Stimulated activated CD4-positive, alpha-beta T cell treated with anti-CD3 and anti-CD28 coated beads, Interleukin-2, amount 100 ng/mL, for 4 hours (primary cell): ENCODE measurements at places on chromosomes 7 and 10.
A peak's percentile ranks its signal among the peaks of the same experiment; 100 is the strongest.

- DNase-seq = no peak
These were observed 83.4 kb upstream of the ODAD2 start for GRCh38 chr10:28082316-28082715.

DNA sequence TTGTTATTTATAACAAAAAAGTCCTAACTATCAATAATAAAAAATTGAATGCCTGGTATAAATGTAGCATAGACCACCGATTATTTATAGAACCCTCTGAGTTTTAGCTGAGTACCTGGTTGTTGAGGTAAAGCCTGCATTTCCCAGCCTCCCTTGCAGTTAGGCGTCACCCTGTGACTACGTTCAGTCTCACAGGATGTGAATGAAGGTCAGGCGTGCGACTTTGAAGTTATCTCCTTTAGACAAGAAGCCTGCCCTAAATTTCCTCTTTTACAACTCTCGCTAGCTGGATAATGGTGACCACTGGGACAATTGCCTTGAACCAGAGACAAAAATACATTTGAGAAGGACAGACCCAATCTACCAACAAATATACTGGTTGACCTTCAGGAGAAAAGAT is 67.5 kb upstream of the TES start:
- no peak for DNase-seq

- DNase-seq = no peak
These were observed 30.8 kb downstream of the ABI1 start for GRCh38 chr10:26829810-26830515.

DNA sequence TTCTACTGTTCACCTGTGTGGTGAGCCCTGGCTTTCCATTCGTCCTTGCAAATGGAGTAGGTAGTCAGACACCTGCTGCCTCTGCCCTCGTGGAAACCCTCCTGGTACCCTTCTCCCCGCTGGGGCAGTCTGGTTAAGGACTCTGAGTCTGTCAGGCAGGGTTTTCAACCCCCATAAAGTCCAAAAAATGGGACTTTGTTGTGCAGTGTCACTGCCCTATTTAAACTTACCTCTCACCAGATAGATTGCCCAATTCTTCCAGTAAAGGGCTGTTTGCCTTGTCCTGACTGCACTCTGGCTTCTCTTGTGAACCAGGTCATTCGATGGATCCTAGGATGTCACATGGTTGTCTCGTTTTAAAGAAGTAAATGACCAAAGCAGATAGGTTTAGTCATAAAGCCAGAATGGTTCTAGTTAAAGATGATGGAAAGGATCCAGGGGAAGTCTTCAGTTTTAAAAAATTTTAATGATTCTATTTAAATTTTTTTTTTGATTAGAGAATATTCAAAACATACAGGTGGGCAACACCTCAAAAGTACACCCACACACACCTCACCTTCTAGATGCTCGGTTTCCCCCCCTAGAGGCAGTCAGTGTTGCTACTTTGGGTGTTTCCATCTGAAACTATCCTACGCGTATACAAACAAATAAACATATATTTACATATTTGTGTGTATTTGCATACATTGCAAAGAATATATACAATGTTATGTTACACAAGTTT is 22.0 kb downstream of the TMEM176B start:
- DNase-seq = no peak

GRCh38 chr10:99520040-99520846 is 12.5 kb upstream of the NKX2-3 start:
- DNase-seq = no peak

DNA sequence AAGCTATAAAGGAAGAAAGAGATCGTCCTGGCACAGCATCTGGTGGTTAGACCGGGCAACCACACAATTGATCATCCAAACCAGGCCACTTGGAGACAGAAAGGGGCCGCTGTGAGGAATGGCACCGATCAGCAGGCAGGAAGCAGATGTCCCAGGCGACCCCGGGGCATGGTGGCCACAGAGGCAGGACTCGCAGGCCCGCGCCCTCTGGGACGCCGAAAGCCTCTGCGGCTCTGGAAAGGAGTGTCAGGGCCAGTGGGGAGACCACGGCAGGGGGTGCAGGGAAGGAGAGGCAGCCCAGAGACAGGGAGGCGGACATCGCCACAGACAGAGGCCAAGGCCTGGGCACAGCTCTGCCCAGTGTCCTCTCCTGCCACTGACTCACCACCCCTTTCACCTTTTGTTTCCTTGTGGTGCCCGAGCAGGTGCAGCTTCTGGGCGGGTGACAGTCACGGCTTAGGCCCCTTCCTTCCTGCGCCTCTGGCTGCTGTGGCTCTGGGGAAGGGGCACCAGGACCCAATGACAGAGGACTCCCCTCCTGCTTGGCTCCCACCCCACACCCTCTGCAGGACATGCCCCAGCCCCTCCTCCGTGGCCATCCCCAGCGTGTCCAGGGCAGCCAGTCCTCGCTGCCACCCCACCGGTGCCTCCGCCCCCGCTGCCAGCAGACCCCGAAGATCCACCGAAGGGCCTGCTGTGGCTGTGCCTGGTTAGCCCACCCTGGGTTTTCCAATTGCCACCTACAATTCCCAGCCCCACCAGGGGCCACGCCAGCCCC is 10.9 kb downstream of the STK32C start:
- DNase-seq = no peak

DNA sequence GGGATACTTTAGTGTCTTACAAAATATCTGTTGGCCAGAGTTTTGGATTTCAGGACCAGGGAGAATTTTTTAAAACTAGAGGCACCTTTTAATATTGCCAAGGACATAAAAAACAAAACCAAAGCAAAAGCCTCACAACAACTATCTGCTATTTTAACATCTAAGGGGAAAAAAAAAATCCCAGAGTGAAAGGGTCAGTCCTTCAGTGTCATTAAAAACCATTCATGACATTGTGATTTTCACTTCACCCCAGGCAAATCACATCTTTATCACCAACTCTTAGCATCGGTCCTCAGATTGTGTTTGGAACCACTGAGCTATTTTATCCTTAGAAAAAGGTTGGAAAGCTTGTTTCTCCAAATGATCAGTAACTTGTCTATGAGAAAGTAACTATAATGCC is 10.7 kb downstream of the CEP41 start:
- no peak for DNase-seq

- DNase-seq = no peak
These were observed 45.2 kb downstream of the LRRC20 start for GRCh38 chr10:70337201-70337651.

DNA sequence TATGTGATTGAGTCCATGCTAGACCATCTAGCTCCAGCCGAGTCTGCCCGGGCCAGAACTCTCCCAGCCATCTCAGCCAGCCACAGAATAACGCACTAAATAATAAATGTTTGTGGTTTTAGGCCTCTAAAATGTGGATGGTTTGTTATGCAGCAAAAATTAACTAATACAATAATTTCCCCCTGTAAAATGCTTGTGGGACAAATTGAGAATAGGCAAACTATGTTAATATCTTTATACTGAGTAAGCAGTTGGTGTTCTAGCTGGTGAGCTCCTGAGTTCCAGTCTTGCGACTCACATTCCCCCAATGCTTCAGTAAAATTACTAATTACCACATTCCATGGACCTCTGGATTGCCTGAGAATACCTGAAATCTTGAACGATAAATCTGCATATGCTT is 316.8 kb upstream of the NFE2L3 start:
- DNase-seq = no peak

- no peak for DNase-seq
These were observed 136.0 kb downstream of the MYOF start for GRCh38 chr10:93346108-93346507.

DNA sequence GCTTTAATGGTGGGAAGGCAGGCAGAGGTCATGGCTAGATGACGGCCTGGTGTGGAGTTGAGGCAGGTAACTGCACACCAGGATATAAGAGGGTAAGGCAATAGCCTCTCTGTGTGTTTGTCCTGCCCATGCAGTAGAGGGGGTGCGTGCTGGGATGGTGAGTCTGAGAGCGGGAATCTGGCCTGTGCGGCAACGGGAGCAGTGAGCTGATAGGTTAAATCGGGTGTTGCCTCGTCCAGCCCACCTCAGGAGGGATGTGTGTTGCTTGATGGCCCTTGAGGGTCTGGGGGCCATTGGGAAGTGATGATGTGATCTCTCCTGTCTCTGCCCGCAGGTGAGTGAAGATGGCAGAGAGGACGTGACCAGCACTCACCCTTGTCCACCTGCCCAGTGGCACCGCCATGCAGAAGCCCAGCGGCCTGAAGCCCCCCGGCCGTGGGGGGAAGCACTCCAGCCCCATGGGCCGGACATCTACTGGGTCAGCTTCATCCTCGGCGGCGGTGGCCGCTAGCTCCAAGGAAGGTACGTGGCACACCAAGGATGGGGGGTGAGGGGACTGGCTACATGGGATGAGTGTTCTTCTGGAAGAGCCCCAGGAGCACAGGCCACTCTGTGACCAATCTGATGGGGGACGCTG is 28.1 kb downstream of the CLIP2 start:
- DNase-seq = no peak

DNA sequence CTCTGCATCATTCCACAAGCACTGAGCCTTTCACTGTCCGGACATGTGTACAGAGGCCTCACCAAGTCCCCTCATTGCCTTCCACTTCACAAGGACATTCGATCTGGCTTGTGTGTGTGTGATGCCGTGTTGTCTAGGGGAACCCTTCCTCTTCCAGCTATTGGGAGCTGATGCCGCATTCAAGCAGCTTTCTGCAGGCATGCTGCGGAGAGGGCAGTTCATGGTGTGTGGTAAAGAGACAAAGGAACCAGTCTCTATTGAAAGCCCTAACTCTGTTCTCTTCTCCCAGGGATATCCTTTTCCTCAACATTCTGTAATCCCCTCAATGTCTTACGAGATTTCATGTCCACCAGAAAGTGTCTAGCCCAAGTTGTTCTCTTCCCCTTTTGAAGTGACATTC is 141.6 kb downstream of the ALOX5 start:
- DNase-seq = no peak

DNA sequence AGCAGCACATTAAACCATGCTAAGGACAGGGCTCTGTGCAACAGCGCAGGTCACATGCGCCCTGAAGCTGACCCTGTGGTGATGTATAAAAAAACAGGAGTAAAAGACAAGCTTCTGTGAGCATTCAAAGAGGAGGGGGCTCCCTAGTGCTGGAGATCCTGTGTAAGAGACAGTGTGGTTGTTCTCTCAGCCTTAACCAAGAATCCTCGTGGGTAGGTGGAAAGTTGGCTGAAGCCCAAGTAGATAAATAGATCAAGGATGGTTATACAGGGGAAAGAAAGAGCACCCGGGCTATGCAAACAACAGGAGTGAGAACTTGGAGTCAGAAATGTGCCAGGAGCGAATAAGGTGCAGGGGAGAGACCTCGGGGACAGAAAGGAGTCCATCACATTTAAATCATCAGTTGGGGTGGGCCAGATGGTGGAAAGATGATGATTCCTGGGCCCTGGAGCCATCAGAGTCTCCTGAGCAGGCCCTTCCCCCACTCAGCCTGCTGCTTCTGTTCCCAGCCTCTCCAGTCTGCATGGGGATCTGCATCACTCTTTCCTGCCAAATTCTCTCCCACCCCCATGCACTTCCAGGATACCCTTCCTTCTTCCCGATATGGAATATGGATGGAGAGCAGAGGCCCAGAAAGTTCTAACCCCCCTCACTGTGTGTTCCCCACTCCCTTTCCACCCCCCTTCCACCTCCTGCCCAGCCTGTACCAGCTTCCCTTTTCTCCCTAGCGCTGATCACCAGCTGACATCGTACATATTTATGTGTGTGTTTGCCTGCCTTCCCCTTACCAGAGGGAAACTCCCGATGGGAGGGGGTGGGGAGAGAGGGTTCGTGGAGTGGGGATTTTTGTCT is 78.1 kb upstream of the PRR15 start:
- DNase-seq = no peak

- DNase-seq = no peak
These were observed 1.0 kb downstream of the LRCH4 start for GRCh38 chr7:100584683-100585510.

DNA sequence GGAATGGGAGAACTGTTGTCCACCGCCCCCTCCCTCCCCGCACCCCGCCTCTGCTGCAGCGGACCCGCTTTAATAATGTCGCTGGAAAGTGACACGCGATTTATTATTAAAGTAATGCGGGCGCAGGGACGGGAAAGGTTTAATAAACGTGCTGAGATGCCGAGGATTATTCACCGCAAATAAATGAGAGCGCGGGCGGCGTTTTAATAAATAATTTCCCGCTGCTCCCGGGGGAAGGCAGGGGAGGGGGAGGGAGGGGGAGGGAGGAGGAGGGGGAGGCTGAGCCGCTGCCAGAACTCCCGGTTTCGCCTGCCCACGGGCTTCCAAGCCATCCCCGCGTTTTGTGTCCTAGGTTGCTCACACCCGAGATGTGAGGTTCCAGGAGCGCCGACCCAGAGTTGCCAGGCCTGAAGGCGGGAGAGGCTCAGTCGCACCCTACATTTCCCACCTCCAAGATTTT is 5.1 kb downstream of the KAZALD1 start:
- no peak for DNase-seq

GRCh38 chr10:68330852-68331454 is 911 bp upstream of the HNRNPH3 start:
- DNase-seq = peak; percentile 11

DNA sequence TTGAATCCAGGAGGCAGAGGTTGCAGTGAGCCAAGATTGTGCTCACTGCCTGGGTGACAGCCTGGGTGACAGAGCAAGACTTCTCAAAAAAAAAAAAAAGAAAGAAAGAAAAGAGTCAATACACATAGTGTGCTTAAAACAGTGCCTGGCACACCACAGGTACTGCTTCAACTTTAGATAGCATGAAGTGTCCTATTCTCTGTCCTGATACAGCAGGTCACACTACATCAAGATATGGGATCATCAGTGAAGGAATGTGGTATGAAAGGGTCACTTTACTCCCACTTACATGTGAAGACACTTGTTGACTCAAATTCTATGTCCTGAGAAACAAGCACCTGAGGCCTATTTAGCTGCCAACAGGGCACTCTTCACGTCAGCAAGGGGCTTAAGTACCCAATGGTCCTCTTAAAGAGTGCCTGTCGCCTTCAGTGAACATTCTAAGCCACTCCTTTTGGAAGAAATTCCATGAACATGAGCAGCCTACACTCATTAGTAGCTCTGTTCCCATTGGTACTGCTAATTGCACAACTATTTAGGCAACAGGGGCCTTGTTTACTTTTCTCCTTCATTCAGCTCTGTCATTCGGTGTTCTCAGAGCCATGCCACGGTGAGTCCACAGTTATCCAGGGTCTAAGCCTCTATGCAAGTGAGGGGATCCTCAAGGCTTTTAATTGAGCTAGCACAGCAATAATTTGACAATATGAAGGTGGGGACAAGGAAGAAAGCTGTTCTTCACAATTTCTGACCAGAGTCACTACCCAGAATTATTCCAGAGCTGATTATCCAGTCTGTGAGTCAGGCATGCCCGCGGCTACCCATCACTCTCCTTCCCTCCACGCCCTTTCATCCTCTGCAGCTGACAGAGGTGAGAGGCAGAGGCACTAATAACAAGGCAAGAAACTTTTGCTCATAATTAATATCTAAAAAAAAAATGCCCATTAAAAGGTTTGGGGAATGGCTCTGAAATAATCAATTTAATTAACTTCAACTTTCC is 56.6 kb upstream of the PTN start:
- DNase-seq = no peak
